ENCODE measurements at places on chromosomes 1 and 21. TPM values are rescaled to one million over a fixed set of nuclear protein-coding genes. Genes with fewer than 3 reads are reported as not detected.

- no peak for DNase-seq
Observed at GRCh38 chr1:172070055-172070454, 228.8 kb downstream of the DNM3 start.

DNA sequence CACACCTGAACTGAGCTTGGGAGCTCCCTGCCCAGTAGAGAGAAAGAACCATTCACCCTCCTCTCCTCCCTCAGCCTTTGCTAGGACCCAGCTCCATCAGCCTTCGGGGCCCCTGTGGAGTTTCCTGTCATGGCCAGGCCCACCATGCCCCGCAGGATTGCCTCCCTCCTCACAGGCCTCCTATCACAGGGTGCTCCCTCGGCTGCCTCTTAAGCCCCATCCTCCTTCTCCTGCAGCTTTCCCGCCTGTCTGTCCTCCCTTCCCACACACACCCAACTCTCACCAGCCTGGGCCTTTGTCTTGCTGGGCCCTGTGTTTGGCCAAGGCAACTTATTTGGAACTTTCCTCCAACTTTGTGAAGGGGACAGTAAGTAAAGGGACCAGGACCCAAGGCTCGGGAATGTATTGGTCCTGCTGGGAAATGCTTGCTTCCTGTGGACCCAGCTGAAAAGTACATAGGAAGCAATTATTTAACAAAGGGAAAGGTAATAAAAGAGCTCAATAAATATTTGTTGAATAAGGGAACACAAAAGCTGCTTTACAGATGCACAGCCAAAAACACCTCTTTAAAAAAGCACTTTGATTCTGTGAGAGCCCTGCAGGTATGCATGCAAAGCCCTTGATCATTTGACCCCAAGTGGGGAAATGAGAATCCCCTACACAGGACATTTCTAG is 31.6 kb upstream of the TENT5C start:
- no peak for DNase-seq

DNA sequence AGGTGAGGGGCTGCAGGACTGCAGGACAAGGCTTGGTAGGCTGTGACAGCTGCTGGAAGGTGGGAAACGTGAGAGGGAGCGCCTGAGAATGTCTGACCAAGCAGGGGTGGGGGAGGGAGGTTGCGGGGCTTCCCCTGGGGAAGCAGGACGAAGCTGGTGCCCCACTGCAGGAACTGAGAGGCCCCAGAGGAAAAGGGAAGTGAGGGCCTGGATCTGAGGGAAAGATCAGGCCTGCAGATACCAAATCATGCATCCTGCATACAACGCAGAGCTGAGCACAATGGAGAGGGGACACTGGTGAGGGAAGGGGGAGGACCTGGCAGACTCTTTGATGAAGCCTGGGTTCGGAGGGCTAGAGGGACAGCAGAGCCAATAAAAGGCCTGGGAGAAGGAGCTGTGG is 65.7 kb upstream of the BACE2 start:
- no peak for DNase-seq

DNA sequence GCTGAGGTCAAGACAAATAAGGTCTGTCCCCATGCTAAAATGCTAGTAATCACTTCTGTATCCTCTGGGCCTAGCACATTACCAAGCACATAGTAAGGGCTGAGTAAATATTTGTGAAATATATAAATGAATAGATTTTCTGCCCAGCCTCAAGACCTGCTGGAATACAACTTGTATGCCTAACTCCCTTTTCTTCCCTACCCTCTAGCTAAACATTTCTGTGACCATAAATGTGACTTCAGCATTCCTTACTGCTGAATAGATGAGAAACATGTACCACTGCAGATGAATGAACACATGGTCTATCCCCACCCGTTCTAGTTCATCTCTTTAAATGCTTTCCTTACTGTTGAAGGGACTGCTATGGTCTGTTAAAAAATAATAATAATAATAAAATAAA is 209.0 kb upstream of the HOOK1 start:
- no peak for DNase-seq

GRCh38 chr21:45141507-45141906 is 67.1 kb downstream of the ADARB1 start:
- no peak for DNase-seq

DNA sequence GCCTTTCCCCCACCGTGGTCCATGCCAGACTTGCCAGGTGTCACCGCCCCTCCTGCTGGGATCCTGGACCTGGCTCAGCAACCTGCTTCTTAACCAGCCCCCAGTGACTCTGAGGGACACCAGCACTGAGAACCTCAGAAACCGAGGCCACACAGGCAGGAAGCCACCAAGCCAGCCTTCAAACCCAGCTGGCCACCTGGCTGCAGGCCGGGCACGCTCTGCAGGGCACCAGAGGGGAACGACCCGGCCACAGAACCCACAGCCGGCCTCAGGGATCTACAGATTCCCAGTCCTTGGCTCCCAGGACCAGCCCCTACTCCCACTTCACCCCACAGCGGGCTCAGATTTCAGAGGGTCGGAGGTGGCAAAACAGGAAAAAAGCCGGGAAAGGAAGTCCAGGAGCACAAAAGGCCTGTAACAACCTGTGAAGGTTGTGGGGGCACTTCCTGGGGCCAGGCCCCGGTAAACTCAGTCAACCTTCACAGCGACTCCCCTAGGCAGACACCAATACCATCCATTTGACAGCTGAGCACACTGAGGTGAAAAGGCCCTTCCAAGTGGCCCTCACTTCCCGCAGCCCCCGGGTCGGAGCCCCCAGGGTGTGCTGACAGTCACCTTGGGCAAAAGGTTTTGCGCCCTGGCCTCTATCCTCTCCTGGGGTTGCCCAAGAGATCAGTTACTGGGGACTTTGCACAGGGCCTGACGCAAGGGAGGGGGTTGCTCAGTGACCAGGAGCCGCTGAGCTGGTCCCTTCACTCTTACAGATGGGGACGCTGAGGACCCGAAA is 14.1 kb downstream of the RUNX3 start:
- DNase-seq, result no peak

DNA sequence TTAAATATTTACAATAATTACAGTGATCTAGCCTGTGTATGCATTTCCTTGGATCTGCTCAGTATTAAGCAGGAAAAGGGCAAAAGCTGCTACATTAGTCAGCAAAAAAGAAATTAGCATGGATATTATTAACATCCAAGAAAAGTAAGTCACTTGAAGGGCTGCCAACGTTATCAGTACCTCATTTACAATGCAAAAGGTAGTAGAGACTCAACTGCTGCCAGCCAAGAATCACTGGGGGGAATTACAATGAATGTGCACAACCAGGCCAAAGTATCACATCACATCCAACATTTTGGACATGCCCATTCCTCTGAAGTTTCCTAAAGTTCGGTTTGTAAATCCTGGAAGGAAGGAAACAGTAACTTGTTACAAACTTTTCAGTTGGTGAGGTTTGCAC is 1.9 kb downstream of the CNN3 start:
- DNase-seq, result no peak

DNA sequence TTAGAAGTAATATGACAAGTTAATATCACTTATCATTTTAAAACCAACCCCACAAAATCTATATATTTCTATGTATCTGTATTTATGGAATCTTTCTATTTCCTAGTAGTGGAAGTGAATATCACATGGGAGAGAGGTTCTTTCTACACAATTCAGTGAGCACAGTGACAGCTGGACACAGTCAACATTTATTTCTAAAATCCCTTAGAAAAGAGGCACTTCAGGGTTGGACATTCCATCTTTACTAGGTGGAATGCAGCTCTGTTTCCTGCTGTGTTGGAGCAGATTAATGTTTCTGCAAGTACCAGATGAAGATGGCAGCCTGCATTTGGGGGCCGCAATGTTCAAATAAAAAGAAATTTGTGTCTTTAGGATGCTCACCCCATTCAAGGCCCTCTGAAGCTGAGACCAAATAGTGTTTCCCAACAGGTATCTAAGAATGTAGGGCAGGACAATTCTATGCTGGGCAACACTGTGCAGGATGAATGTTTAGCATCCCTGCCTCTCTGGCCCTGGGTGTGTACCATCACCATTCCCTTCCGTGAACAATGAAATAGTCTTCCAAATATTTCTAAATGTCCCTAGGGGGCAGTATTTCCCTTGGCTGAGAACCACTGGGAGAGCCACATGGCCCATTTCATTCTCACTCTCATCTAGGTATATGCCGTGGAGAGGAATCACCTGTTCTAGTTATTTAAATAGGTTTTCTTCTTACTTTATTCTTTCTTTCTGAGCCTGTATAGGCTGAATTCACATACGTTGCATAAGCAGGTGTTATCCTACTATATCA is 394.8 kb downstream of the PRDM2 start:
- no peak for DNase-seq

- no peak for DNase-seq
Observed at GRCh38 chr1:183588827-183589226, 1.4 kb downstream of the NCF2 start.

- DNase-seq, result no peak
Observed at GRCh38 chr21:43902441-43902840, 37.4 kb downstream of the AGPAT3 start.

CCSAP gene
- 5.4 TPM for total RNA-seq

FCRL6 gene
- not detected for total RNA-seq

PPIAL4G gene
- not detected for total RNA-seq

LRRC38 gene
- total RNA-seq, result not detected

DNAH14 gene
- total RNA-seq, result 10.1 TPM
